ENCODE measurements at places on chromosomes 1 and 21. TPM values are rescaled to one million over a fixed set of nuclear protein-coding genes. Genes with fewer than 3 reads are reported as not detected.

GRCh38 chr1:206512058-206512850, 4.9 kb downstream of the RASSF5 start:
- DNase-seq: no peak

DNA sequence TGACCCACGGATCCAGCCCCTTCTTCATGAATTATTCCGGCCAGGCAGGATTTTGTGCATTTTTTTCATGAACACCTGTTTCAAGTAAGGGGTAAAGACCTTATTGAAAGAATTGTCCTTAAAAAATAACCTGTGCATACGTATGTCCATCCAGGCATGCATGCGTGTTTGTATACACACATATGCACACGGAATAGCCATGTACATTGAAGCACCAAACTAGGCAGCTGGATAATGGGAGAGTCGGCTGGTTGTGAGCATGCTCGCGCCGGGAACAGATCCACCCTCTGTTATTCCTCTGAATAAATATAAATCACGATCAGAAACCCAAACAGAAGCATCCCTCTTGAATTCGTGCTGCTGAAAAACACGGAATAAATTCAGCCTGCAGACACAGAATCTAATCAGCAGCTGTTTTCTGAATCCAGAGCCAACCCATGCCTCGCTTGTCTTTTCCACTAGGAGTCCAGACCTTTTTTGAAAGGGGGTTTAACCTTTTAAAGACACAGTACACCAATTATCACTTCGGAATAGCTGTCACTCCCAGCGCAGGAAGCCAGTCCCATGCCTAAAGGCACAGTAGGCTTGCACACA, at the start of gene HIVEP3:
Gene HIVEP3, minus strand, starts transcription at position 473 of the 594 bp plus-strand sequence.
- no peak for DNase-seq

GRCh38 chr1:37602750-37603694, 7.3 kb upstream of the GNL2 start:
- DNase-seq: no peak

DNA sequence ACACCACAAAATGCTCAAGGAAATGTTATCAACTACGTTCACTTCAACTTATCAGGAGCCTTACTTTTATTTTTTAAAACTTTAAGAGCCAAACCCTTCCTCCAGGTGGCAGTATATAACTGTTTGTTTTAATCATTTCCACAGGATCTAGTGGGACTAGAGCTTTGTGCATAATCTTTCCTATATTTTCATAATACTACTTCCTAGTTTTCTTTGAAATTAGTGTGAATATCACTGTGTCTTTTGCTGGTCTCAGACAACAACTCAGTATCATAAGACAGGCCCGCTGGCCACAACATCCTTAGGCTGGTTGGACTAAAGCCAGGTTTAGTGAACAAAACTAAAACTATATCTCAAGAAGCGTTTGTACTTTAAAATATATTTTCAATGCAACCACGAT, 145.5 kb downstream of the TIAM1 start:
- DNase-seq: no peak

DNA sequence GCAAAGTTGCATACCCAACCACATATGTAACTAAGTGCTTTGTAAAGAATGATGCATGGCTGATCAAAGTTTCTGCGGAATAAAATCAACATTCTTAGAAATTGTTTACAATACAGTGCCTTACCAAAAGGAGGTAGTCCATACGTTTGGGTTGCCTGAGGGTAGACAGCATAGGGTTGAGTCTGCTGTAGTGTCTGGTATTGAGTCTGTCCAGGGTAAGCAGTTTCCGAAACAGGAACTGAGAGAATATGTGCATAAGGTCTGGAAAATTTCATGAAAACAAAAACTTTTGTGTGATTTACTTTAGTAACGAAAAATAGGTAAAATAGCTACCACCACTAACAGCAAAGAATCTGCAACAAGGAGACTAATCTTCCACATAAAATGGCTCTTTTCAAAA, 53.0 kb downstream of the EYA3 start:
- DNase-seq: no peak

Gene ZNF644
- 142 TPM for total RNA-seq

Gene PTGFR
- total RNA-seq: not detected
